ENCODE measurements at places on chromosomes 3 and 15.

DNA sequence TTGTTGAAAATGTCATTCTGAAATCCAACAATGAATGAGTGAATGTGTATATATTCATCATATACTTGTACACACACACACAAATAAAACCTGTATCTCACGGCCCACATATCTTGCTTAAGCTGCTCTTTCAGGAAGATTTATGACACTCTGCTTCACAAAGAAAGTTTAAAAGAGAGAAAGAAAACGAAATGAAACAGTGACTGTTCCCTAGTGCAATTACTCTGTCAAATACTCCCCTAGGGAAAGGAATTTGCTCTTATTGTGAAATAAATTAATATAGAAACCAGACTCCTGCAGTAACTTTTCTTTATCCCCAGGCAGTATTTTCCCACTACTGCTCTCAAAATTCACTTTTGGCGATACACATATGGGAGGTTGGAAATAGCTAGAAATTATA lies 329.1 kb downstream of the VPS13C start:
- DNase-seq, result no peak

- no peak for DNase-seq
Measured at GRCh38 chr15:74259292-74259648, 23.1 kb downstream of the CCDC33 start.

DNA sequence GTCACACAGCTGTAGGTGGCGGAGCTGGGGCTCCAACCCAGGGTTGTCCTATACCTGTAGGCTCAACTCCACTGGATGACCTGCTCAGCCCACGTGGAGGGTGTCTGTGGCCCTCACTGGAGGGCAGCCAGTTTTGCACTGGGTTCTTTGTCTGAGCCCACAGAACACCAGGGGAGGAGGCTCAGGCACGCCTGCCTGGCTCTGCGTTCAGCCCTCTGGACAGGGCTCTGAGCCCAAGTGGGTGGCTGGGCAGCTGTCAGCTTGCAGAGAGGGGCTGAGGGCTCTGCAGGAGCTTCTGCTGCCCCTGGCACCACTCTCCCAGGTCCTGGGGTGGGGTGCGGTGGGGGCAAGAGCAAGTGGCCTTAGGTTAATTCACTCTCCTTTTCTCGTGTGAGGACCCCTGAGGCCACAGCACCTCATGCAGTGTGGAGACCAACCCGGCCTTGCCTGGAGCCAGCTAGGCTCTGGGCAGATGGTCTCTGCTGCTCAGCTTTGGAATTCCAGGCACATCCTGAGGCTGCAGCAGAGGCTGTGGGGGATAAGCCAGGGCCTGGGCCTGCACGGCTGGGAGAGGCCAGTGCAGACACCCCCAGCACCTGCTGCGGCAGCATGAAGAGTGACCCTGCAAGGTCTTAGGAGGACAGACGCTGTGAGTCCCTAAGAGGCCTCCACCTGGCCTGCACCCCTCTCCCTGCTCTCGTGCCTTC lies 23.5 kb downstream of the DUSP7 start:
- DNase-seq, result no peak

- DNase-seq, result no peak
Measured at GRCh38 chr15:26632500-26632899, 140.4 kb downstream of the GABRB3 start.

DNA sequence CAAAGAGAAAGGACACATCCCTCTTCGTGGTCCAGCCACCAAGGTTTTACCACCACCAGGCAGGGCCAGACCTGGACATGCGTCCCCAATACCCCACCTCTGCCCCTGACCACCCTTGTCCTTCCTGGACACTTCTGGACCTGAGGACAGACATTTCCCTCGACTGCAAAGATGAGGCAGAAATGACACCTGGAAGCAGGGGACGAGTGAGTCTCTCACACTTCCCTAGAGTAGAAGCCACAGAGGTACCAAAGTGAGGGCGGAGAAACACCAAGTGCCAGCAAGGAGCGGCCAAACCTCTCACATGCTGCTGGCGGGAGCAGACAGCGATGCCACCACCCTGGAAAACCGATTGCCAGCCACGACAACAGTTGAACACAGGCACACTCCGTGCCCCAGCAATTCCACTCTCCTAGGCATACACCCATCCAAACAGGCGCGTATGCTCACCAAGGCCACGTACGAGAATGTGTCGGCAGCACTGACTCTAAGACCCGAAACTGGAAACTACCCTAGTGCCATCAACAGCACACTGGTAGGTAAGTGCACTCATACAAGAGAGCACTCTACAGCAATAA lies 207.0 kb upstream of the NSMCE3 start:
- DNase-seq, result no peak
